Stimulated activated CD8-positive, alpha-beta memory T cell treated with anti-CD3 and anti-CD28 coated beads, Interleukin-4, amount 100 ng/mL, for 4 hours (primary cell): ENCODE measurements at places on chromosomes 3 and 15.

DNA sequence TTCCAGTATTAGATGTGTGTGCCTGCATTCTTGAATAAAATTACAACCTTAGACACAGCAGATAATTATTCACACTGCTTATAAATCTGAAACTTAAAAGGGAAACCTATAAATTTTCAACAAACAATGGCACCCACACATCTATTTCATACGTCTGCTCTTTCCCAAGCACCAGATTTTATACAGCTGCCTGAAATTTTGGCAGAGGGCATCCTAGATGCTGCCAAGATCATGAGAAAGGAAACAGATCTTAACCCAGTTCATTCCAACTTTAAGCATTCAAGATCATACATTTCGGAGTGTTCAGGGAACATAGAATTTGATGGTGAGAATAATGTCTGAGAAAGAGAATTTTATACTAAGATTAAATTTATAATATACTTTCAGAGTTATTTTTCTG lies 53.1 kb downstream of the CLDN1 start:
- no peak for DNase-seq

GRCh38 chr3:186492385-186492984 lies 51.7 kb downstream of the CRYGS start:
- DNase-seq, result no peak

DNA sequence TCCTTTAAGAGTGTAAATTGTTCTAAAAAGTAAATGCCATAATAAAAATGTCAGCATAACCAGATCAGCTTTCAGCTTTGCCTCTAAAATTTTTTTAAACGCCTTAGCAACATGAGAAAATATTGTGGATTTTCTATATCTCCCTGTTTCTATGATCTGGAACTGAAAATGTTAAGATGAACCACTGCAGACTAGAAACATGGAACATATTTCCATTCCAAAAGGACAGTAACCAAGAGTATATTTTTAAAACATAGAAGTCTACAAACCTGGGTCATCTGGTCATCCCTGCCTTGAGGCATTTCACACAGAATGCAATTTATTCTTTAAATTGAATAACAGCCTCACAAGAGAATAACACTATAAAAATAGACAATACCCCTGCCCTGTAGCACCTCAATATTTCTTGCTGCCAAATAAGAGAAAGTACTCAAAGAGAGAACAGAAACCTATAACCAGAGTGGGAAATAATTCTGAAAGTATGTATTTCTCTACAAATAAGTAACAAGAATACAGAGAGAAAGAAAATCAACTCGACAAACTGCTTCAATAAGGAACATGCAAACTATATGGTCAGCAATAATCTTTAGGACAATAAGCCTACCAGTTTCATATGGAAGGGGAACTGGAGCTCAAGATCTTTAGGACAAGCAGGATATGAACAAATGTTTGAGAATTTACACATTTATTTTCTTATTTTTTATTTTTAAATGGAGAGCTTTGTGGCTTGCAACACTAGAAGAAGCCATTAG lies 949.0 kb downstream of the EPHA3 start:
- DNase-seq, result no peak

- DNase-seq, result no peak
These were observed 696.9 kb downstream of the ZNF385D start for GRCh38 chr3:21054064-21054463.

DNA sequence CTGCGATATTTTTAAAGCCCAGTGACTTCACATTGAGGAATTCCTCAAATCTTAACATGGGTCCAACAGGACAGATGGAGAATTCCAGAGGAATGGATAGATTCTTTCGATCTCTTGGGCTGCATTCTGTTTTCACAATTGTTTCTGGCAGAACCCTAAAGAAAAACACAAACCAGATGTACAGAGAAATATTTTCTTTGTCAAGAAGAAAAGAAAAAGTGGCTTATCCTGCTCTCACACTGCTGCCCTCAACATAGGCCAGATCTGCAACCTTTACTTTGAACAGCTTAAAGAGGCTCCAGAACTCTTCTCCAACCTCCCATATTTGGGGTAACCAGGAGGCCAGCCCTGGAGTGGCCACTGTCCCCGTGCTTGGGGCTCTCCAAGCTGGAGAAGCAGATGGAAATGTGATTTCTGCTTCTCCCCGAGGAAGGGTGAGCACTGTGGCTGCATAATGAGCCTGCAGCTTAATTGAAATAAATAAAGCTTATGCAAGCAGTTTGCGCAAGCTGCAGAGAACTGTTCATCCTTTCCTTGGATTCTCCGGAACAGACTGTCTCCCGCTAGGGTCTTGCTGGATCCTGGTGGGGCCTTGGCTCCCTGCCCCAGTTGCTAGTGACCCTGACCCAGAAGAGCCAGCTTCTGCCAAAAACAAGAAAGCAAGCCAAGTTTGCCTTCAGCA lies 453.2 kb upstream of the PROK2 start:
- DNase-seq, result no peak

DNA sequence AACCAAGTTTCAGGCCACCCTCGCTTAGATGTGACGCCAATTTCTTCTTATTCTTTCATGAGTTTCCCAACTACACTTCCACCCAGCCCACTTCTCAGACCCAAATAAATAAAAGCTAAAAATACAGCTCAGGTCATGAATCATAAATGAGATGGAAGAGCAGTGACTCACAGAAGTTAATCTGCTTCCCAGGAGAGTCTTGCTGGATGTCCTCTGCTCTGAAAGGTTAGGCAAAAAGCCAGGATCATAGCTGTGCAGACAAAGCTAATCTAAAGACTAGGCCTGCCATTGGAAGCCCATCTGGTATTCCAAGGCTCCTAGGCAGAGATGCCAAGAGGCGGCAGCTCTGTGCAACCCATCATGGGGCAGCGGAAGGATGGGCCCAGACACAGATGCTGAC lies 24.1 kb downstream of the SHC4 start:
- no peak for DNase-seq

GRCh38 chr3:72086743-72087087 lies 301.8 kb upstream of the PROK2 start:
- DNase-seq, result no peak

- no peak for DNase-seq
These were observed 1337.1 kb downstream of the ROBO1 start for GRCh38 chr3:78430741-78431140.

GRCh38 chr15:96123028-96123400 lies 207.5 kb upstream of the NR2F2 start:
- DNase-seq, result no peak

- no peak for DNase-seq
These were observed 51.5 kb downstream of the PLXNA1 start for GRCh38 chr3:127034195-127034989.
